ENCODE measurements at places on chromosomes 1 and 21.

GRCh38 chr21:21383126-21383525, 384.9 kb downstream of the NCAM2 start:
- no peak for DNase-seq

- no peak for DNase-seq
Measured at GRCh38 chr1:9629445-9630201, 21.9 kb upstream of the PIK3CD start.

DNA sequence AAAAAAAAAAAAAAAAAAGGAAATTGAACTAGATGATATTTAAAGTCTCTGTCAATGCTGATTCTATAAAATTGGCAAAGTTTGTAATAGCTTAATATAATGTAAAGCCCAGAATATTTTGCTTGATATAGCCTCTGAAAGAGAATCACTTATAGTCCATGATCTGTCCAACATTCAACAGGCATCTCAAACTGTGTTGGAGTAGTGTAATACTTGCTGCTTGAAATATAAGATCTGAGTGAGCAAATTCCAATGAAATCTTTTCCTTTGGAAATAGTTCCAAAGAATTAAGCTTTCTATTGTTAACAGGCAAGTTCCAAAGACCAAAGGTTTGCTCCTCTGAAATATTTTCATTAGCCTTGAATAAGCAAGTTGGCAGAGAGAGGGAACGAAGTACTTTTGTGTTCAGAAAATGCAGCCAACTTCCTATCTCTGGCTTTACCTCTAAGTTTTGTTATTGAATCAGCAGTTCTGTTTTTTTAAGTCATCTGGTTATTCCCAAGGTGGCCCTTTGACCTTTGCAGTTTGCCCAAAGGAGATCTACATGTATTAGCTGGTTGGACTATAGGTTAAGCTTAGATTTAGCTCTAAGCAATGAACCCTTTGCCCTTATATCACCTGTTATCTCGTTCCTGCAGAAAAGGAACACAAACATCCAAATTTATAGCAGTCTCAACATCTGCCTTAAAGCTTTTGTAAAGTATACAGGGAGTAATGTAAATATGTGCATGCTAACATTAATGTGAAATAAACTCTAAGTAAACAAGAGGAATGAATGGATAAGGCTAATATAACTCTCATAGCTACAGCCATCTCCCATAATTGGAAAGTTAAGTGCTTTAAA, 24.4 kb upstream of the CEP350 start:
- no peak for DNase-seq

DNA sequence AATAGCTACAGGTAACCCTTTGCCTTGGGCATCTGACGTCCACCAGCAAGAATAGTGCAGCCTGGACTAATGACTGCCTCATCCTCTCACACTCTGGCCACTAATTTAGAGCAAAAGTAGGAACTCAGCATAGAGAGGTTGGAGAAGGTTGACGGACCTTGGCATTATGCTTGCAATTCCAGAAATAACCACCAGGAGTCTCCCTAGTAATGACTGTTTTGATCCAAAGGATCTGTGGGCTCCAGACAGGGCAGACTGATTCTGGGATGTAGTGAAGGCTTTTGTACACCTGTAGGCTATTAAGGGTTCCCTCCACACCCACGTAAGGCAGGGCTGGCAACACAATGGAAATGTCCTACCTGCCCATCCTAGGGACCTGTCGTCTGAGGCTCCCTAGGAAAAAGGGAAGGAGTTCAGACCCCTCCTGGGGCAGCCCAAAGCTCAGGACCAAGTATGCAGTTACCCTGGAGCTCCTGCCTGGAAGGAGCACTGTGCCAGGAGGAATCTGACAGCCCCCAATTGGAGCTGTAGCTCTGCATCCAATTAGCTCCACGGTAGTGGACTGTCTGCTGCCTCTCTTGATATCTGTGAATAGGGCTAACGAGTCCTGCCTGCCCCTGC, 91.0 kb upstream of the TMEM51 start:
- no peak for DNase-seq

DNA sequence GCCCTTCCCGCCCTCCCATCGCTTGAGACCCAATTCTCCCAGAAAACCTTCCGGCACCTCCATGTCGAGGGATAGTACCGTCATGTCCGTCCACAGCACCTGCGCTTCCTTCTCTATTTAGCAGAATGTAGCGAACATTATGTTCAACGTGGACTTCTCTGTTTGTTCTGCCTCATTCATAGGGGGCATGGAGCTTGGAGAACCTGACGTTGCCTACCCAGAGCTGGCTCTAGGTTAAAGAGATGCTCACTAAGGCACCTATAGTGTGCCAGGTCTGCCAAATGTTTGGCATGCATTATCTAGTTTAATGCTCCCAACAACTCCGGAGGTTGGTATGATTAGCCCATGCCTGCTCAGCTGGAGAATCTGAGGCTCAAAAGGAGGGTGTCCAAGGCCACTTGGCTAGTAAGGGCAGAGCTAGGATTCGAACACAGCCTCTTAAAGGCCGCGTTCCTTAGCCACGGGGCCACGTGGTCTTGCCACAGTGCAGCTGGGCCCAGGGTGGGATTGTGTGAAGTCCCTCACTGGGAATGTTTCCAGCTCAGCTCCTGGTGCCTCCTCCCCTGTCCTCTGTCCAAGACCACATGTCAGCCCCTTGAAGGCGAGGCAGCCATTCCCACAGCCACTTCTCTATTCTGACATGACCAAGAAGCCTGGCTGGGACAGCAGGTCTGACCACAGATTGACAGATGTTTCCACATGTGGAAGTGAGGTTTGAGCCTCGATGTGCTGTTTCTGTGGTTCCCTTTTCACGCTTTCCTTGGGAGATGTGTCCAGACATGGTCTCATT, 57.8 kb downstream of the RUNX3 start:
- no peak for DNase-seq

DNA sequence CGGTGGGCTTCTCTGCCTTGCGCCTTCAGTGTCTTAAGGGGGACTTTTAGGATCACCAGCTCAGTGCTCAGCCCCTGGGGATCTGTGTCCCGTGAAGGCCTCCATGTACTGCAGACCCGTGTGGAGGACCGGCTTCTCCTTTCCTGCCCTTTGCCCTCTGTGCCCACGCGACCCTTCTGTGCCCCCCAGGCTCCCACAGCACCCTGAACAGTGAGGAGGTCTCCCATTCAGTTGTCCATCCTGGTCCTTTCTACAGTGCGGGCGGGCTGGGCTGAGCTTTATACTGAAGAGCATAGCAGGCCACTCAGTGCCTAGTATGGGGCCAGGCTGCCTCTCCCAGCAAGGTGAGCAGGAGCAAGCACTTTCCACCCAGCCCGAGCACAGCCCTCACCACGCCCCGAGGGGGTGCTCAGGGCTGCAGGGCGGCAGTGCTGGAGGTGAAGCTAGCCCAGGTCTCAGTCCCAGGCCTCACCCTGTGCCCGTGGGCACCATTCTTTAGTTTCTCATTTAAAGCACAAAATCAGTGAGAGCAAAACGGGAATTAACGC, 7.6 kb upstream of the TFF1 start:
- DNase-seq, result no peak

DNA sequence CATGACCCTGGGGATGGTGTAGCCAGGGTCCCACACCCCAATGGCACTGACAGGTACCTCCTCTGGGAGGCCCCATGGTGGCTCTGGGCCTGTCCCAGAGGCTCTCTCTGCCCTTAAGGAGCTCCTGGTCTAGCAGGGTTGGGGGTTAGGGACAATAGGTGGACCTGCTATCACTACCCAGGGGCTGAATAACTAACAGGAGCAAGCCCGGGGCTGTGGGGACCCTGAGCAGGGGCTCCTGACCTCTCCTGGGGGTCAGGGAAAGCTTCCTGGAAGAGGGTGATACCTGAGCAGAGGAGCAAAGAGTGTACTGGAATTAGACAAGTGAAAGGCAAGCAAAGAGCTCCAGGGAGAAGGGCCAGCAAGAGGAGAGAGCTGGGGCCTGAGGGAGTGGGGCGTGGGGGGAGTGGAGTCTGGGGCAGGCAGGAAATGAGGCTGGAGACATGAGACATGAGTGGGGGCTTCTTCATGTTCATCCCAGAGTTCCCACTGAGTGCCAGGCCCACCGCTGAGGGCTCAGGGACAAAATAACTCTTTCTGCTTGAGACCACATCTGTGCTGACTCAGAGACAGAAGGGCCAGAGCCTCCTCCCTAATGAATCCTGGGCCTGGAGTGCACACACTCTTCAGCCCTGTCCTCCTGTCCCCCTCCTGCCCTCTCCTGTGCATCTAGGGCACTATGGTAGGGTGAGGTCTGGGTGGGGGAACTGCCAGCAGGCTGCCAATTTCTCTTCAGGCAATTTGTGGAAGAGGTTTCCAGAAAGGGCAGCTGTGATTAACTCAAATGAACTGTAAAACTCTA, 517.6 kb downstream of the PTPRU start:
- no peak for DNase-seq

GRCh38 chr1:179867493-179868330, 9.9 kb downstream of the TOR1AIP2 start:
- peak; percentile 48 for DNase-seq

DNA sequence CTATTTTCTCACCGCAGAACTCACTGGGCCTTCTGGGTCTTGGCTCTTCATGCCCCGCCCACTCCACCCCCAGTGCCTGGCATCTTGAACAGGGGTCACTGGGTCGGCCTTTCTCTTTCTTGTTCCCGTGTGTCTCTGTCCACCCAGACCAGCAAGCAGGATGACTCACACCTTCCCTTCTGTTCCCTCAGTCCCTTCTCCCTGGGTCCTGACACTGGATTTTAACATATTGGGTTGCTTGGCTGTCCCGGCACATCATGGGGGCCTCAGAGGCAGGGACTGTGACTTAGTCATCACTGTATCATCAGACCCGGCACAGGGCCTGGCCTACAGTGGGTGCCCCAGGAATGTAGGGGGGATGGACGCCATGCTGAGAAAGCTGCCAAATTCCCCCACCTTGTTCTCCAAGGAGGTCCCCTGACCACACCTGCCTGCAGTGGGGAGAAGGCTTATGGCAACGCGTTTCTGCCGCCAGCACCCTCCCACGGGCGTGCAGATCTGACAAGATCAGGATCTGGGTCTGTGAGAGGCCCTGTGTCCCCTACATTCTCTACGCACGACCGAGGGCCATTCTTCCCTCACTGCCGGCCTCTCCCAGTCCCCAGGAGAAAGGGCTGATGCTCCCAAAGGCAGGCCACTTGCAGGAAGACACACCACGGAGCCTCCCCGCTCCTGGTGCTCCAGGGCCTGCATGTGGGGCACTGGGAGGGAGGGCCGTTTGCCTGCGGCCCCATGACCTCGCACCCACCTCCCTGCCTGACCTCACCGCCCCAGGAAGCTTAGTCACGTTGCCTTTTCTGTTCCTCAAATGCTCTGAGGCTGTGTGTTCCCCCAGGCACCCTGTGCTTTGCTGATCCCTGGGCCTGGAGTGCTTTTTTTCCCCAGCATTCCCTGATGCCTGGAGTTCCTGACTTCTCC, 157.2 kb upstream of the TMEM51 start:
- no peak for DNase-seq

DNA sequence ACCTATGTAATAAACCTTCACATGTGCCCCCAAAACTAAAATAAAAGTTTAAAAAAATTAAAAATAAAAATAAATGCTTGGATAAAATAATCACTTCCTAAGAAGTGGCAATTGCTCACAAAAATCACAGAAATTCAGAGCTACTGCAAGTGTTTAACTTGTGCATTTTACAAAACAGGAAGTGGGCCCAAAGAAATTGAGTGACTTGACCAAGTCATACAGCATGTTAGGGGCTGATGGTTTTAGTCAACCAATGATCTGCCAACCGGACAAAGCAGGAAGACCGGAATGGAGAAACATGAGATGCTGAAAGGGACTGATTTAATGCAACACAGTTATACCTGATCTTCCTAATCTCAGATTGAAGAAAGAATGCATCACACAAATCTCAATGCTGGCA, 96.5 kb downstream of the SMYD2 start:
- DNase-seq, result no peak

DNA sequence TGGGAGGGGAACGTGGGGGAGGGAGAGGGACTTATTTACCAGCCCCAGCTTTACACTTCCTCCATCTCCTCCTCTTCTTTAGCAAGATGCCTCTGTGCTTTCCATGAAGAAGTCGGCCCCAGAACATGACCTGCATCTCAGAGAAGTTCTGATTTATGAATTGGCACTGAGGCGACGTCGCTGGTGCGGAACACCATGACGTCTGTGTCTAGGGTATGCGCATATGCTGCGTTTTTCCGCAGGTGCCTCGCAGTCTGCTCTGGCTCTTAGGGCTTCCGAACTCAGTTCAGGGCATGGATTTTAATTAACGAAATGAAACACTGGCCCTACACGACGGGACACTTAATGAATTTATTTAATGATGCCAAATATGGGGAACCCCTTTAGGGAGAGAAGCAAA, 510.3 kb downstream of the SMYD3 start:
- no peak for DNase-seq

- no peak for DNase-seq
Measured at GRCh38 chr1:155079487-155080311, 1.1 kb downstream of the EFNA3 start.

- DNase-seq, result no peak
Measured at GRCh38 chr1:185636848-185637247, 97.3 kb upstream of the HMCN1 start.

DNA sequence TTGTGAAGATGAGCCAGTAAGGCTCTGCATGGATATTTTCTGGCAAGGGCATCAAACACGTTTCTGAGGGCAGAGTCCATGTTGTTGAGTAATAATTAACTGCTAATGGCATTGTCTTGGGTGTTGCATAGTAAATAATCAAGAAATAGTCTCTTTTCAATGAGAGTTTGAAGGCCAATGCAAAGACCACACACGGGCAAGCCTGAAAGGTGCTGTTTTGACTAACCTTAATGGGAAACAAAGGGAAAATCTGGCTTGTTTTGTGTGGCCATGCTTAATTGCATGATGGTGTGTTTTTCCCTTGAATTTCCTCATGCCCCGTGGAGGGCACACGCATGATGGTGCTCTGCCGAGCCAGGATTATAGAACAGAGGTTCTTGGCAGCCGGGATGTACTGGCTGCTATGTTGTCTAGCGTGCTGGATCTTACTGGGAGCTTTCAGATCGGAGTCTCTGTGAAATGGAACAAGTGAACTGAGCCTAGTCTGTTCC, 127.6 kb downstream of the NOS1AP start:
- no peak for DNase-seq

- DNase-seq, result no peak
Measured at GRCh38 chr1:231383159-231383860, 38.8 kb downstream of the EGLN1 start.

DNA sequence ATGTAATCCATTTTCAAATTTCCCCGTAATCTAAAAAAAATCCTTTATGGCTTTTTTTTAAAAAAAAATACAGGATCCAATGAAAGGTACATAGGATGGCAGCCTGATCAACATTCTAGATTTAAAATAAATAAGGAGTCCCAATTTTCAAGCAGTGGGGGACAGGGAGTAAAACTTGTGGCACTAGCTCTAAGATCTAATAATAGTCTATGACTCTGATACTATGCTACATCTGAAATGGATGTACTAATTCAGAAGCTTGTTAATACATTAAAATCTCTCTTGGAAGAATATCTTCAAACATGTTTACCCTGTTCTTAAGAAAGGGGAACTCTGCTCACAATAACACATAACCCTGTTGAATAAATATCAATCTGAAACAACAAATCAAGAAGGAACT, 8.5 kb downstream of the DIPK1A start:
- no peak for DNase-seq

- no peak for DNase-seq
Measured at GRCh38 chr1:109391626-109392025, 6.1 kb downstream of the SORT1 start.

- peak; percentile 19 for DNase-seq
Measured at GRCh38 chr1:212485913-212486618, 53.3 kb downstream of the NENF start.

- no peak for DNase-seq
Measured at GRCh38 chr21:42113926-42114409, 42.9 kb downstream of the UMODL1 start.

GRCh38 chr1:176055398-176055797, 151.7 kb downstream of the COP1 start:
- DNase-seq, result no peak

GRCh38 chr1:22691031-22691753, 19.4 kb upstream of the EPHB2 start:
- no peak for DNase-seq
